ENCODE measurements at places on chromosomes 7 and 10.

DNA sequence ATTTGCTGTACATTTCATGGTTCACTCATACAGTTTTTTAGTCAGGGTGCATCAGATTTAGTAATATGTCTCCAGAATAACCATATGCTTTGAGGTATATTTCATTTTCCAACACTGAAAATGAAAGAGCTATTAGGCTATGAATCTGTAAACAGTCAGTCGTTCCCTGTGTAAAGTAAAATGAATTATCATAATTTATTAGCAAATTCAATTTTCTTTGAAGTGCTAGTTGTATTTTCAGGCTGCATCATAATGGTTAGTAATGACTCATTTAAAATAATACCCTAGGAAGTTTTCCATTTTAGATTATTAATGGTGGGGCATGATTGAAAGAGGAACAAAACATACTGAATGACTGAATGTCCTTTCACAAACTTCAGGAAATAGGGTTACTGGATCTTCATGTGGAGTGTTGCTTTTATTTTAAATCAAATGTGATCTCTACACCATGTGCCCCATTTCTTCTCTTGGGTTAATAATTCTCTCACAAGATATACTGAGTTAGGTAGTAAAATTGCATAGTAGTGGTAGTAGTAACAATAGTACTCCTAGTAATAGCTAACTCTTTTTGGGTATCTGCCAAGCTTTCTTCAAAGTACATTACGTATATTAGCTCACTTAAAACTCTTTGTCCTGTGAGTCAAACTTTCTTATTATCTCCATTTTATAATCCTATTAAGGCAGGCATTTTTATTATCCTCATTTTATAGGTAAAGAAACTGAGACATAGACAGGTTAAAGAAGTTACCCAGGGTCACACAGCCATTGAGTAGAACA, 476.5 kb downstream of the SUGCT start:
- DNase-seq, result no peak

DNA sequence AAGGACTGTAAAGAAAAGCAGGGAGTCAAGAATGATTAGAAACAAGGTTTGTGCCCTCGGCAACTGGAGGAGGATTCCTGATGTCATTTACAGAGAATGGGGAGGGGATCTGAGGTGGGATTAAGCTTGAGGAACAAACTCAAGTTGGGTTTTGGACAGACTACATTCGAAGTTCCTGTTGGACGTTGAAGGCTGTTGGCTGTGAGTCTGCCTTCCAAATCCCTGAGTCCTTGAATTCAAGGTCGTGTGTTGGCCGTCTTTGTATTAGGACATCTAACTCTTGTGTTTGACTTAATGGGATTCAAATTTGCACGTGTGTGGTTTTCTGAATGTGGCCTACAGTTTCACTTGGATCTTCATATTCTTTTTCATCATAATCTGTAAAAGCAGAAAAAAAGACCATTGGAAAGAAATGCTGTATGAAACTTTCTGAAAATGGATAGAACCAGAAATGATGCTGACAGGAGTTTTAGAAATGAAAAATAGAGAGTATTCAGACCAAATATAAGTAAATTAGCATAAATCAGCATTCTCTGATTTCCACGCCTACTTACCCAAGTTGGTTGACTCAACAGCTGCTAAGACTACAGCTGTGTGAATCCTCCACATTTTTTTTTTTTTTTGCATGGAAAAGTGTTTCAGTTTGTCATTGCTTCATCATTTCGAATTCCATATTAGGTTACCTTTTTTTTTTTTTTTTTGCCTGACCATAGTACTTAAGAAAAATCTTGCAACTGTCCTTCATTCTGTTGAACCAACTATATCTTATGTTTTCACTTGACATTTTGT, 94.8 kb downstream of the KIAA1217 start:
- no peak for DNase-seq

DNA sequence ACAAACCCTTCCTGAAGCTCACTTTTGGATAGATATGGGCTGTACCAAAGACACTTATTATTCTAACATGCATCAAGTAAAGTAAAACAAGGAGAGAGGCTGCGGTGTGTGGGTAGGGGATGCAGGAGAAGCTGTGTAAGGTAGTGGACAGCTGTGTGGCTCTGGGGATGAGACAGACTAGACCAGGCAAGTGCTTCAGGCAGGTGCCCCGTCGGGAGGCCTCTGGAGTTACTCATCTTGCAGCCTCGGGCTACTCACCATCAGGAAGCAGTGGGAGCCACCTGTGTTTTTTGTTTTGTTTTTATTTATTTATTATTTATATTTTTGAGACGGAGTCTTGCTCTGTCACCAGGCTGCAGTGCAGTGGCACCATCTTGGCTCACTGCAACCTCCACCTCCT, 49.3 kb upstream of the NCAPG2 start:
- DNase-seq, result no peak

- no peak for DNase-seq
Observed at GRCh38 chr7:3937605-3938004, 636.6 kb downstream of the SDK1 start.

GRCh38 chr10:132699411-132700155, 86.4 kb downstream of the NKX6-2 start:
- DNase-seq, result no peak

DNA sequence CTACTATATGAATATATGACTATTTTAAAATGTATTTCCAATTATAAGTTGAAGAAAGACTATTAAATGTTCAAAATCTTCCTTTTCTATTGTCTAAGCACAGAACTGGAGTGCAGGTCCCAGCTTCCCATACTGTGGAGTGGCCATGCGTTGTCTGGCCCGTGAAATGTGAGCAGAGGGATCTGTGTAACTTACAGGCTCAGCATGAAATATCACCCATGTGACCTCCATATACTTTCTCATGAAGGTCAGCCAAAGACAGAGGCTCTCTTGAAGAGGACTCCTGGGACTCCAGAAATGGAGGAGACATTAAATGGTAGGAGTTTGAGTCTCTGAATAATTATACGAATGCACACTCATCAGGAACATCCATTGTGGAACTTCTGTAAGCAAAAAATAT, 92.4 kb upstream of the CAV2 start:
- DNase-seq, result no peak

GRCh38 chr7:78862411-78862900, 591.0 kb downstream of the MAGI2 start:
- no peak for DNase-seq

GRCh38 chr10:2791774-2792443, 275.4 kb upstream of the PFKP start:
- DNase-seq, result no peak

DNA sequence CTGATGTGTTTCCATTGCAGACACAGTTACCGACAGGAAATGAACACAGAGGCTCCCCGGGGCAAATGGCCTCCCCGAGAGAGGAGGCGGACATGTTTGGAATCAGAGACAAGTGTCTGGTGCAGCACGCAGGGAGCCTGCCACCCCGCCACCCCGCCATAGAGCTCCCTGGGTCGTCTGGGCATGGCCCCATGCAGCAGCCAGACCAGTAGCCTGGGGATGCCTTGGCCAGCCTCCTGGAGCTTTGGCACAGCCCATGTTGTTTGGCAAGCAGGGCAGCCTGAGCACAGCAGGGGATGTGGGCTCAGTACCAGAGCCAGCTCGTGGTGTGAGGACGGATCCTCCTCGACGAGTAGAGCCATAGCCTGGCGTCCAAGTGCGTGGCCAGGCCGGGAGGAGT, 80.8 kb downstream of the NKX6-2 start:
- no peak for DNase-seq

GRCh38 chr10:96501985-96502384, 11.7 kb downstream of the TLL2 start:
- no peak for DNase-seq

DNA sequence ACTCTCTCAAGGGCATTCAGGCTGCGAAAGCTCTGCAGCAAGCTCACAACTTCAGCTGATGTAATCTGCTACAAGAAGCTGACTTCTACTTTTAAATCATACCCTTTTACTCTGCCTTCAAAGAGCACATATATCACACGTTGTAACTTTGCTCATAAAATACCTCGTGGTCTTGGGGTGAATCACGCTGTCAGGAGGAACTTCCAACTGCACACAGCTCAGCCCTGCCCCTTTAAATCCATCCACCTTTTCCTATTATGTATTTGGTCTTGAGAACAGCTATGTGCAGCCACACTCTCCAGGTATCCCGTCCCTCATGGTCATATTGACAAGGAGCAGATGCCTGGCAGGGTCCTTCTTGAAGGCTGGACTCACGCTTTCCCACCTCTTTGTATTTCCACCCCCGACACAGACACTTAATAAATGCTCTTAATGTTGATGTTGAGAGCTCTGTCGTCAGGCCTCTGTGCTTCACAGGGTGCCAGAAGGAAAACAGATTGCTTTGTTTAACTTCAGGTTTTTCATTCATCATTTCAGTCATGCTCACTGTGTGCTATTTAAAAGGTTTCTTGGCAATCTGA, 47.6 kb downstream of the ICA1 start:
- no peak for DNase-seq

- DNase-seq, result no peak
Observed at GRCh38 chr10:74901301-74901700, 74.9 kb downstream of the KAT6B start.

DNA sequence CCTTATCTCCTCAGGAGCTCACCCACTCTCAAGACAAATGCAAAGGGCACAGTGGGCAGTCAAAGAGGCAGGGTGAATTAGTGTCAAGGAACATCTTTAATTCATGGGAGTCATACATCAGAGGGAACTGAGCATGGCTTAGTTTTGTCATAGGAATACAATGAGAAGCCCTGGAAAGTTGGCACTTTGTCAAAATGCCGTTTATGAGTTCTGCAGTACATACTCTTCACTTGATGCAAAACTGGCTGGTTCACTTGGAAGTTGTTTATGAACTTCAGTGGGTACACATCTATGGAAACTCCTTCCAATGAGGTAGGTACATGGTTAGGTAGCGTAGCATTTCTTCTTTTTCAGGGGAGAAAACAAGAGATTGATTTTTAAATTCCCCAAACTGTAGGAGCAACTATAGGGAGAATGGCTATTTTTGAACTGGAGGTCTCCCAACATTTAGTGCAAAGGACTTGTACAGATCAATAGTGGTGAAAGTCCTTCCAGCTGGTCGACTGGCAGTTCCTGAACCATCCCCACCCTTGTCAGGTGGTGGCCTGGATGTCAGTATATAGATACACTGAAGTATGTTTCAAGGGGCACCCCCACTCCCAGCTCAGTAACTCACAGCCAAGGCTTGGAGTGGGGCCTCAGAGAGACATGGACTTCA, 580.5 kb downstream of the REEP3 start:
- no peak for DNase-seq

DNA sequence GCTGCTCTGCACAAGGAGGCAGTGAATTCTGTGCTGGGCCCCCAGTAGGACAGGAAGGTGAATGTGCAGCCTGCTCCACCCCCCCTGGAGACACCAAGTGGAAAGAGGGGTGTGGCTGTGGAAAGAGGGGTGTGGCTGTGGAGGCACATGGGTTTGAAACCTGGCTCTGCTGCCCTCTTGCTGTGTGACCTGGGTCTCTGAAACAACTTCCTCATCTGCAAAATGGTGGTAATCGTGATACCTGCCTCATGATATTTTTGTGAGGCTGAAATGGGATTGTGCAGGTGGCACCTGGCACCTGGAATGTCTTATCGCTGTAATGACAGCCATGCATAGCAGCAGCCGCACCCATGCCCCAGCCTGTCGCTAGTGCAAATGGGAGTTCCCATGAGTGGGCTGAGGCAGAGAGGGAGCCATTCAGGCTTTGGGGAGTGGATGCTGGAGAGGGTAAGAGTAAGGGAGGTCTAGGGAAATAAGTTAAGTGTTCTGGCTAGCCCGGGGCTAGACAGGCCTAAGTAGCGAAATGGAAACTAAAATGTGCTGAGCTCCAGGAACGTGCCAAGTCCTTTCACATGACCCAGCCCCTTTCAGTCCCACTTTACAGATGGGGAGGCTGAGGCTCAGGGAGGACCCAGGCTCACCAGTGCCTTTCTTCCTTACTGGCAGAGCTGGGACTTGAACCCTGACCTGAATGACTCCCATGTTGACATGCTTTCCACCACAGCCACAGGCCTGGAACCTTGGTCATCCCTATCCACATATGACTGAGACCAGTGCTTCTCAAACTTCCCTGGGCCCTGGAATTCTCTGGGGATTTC, 35.0 kb downstream of the C10orf105 start:
- no peak for DNase-seq

Measured in hypothalamus (tissue), 51 donors.